ENCODE measurements at places on chromosomes 5 and 9.
A peak's percentile ranks its signal among the peaks of the same experiment; 100 is the strongest.

GRCh38 chr9:123460091-123460490, 104.1 kb downstream of the CRB2 start:
- no peak for DNase-seq

DNA sequence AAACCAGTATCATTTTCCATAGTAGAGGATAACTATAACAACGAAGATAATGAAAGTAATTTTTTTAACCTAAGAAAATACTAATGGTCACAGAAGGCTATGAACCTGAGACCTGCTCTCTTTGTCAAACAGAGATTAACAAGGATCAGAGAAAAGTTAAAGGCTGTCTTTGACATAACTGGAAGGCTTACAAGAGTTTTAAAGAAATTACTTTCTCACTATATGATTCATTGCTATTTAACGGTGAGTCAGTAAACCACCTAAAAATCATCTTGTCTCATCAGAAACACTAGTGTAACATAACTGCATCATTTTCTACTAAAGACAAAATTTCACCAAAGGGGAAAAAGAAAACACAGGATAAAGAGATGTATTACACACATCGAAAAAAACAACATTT, 19.3 kb downstream of the MLANA start:
- peak; percentile 30 for DNase-seq

GRCh38 chr5:134550271-134551214, 25.1 kb downstream of the JADE2 start:
- DNase-seq = no peak

- DNase-seq = peak; percentile 9
Observed at GRCh38 chr9:92455217-92455616, 27.1 kb downstream of the ASPN start.

DNA sequence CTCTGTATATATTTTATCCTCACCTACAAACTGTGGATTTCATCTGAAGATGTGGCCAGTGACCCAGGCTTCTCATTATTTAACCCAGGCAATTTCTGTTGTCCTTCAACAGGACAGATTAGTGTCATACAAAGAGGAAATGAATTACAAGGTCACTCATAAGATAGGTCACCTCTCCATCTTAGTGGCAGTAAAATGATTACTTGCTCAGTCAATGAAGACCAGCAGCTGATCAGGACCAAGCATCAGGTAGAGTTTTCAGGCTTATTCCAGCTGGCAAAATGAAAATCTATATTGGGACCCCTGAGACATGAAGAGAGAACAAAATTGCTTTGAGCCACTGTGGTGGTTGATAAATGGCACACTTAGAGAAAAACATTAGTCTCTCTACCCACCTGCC, 135.2 kb upstream of the PRDM9 start:
- no peak for DNase-seq

DNA sequence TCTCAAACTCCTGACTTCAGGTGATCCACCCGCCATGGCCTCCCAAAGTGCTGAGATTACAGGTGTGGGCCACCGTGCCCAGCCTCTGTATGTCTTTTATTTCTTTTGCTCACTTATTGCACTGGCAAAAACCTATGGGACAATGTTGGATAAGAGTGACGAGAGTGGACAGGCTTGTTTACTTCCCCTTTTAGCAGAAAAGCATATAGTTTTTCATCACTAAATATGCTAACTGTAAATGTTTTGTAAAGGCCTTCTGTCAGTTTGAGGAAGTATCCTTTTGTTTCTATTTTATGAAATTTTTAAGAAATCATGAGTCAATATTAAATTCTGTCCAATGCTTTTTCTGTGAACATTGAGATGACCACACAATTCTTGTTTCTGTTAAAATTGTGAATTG, 103.3 kb downstream of the AUH start:
- no peak for DNase-seq

DNA sequence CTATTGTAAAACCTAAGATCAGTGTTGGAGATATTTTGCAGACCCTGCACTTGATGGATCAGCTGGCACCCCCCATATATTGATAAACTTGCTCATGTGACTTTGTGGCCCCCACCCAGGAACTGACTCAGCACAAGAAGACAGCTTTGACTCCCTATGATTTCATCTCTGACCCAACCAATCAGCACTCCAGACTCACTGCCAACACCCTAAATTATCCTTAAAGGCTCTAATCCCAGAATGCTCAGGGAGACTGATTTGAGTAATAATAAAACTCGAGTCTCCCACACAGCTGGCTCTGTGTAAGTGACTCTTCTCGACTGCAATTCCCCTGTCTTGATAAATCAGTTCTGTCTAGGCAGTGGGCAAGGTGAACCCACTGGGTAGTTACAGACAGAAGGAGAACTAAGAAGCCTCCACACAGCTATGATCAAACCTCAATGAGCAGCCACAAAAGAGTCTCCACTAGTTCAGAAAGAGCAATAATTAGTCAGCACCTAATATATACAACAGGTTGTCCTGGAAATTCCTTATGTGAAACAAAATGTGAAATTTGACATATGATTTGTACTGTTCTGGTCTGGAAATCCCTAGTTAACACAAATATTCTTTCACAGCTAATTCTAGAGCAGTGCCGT, 52.2 kb downstream of the ACTL7B start:
- peak; percentile 23 for DNase-seq

DNA sequence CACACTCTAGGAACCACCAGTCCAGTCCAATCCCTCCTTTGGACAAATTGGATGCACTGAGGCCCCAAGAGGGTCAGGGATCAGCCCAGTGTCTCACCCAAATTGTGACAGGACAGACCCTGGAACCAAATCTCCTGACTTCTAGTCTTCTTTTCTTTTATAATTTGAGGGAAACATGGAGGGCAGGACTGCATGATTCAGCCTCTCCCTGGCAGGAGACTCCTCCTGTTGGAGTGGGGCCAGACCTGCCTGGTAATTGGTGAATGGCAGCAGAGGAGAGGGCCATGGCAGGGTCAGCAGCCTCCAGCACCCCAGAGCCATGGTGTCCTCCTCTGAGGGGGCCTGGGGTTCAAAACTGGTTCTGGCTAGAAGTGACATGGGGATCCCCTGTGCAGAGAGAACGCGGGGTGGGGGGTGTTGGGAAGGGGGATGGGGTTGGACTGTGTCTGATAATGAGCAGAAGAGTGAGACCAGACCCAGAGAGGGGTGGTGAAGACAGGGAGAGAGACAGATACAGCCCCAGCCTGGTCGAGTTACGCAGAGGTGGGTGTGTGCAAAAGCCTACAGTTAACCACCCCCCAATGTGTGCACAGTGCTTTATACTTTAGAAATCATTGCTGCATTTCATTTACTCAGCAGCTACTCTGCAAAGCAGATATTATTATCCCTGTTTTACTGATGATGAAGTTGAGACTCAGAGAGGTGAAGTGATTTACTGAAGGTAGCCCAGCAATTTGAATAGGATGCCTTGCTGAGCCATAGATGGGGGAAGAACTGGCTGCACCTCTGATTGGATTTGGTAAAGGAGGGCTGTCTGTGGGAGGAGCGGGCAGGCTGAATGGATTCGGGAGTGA, 3.8 kb upstream of the SYNPO start:
- peak; percentile 91 for DNase-seq

- DNase-seq = no peak
Observed at GRCh38 chr9:109923806-109924205, 143.8 kb downstream of the PALM2AKAP2 start.

GRCh38 chr5:14729448-14730385, 65.2 kb downstream of the OTULIN start:
- no peak for DNase-seq
